Stimulated activated CD8-positive, alpha-beta memory T cell treated with anti-CD3 and anti-CD28 coated beads, Interleukin-4, amount 100 ng/mL, for 1 hour (primary cell): ENCODE measurements at places on chromosomes 13 and 19.
A peak's percentile ranks its signal among the peaks of the same experiment; 100 is the strongest.

- DNase-seq, result no peak
Observed at GRCh38 chr13:31591642-31592233, 147.6 kb upstream of the RXFP2 start.

DNA sequence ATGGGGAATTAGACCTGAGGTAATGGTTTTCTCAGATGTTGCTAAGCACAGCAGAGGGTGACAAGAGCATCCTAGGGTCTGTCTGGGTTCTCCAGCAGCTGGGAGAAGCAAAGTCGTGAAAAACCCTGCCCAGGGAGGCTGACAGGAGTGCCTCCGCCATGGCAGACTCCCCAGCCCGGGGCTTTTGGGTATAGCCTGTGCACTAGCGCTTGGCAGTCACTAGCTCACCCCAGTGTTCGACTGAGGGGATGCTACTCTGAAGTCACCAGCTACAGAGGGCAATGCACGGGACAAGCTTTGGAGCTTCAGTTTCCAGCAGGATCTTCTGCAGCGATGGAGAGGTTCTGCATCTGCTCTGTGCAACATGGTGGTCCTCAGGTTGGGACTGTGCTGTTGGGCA, 87.5 kb downstream of the ING1 start:
- no peak for DNase-seq

DNA sequence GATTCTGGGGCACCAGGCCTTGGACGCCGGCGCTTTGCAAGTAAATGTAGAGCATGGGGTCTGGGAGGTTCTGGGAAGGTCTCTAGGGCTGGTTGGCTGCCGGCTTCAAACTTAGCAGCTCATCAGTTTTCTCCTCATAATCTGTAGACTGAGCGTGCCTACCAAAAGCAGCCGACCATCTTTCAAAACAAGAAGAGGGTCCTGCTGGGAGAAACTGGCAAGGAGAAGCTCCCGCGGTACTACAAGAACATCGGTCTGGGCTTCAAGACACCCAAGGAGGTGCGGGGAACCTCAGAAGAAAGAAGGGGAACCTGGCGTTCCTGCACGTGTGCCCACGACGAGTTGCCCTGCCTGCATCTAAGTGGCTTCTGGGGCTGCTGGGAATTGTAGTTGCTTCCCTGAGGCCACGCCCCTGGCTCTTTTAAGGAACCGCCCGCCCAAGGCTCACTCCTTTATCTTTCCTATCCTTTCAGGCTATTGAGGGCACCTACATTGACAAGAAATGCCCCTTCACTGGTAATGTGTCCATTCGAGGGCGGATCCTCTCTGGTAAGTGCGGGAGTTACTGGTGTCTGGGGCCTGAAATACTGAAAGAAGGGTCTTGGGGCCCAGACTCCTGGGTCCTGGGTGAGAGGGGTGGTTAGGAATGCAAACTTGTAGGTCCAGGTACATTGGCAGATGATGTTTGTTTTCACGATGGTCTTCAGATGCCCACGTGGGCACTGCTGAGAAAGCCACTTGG, 984 bp downstream of the RPS11 start:
- DNase-seq, result no peak

DNA sequence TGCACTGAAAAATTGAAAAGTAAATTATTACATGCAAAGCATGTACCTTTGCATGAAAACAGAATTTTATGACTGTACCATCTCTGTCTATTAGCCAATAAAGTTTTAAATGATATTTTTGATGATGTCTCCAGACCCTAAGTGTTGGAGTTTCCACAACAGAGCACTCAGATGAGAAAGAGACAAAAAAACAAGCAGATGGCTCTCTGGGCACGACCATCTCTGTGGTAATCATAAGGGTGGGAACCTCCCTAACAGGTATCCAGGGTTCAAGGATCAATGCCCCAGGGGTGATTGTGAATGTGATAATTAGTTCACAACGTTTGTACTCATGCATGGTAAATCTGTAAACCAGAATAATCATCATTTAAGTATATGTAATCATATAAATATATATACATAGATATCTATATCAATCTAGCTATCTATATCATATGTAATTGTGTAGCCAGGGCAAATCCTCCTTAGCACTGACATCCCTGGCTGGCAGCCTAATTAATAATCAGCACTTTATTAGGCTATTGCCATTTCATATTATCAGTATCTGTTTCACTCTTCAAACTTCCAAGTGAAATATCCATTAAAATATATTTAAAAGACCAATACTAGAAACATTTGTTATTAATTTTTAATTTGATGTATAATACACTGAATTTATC, 41.2 kb upstream of the FAM124A start:
- DNase-seq, result no peak

DNA sequence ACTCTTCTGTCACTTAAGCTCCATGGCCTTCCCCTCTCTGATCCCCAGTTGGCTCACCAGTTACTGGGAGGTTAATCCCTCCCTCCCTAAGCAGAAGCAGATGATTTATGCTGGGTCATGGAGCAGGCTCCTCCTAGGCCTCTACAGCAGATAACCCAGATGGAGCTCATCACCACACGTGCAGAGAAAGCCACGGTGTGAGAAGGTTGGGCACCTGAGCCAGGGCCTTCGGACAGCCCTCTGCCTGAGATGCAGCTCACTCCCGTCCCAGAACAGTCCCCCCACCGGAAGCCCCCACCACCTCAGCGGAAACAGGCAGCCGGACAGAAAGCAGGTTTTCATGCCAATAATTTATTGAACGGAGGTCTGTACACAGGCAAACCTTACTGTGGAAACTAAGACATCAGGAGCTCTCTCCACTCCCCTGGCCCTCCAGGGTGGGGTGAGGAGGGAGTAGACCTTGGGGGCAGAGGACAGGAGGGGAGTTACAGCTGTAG, 9.8 kb downstream of the ZNF526 start:
- no peak for DNase-seq

DNA sequence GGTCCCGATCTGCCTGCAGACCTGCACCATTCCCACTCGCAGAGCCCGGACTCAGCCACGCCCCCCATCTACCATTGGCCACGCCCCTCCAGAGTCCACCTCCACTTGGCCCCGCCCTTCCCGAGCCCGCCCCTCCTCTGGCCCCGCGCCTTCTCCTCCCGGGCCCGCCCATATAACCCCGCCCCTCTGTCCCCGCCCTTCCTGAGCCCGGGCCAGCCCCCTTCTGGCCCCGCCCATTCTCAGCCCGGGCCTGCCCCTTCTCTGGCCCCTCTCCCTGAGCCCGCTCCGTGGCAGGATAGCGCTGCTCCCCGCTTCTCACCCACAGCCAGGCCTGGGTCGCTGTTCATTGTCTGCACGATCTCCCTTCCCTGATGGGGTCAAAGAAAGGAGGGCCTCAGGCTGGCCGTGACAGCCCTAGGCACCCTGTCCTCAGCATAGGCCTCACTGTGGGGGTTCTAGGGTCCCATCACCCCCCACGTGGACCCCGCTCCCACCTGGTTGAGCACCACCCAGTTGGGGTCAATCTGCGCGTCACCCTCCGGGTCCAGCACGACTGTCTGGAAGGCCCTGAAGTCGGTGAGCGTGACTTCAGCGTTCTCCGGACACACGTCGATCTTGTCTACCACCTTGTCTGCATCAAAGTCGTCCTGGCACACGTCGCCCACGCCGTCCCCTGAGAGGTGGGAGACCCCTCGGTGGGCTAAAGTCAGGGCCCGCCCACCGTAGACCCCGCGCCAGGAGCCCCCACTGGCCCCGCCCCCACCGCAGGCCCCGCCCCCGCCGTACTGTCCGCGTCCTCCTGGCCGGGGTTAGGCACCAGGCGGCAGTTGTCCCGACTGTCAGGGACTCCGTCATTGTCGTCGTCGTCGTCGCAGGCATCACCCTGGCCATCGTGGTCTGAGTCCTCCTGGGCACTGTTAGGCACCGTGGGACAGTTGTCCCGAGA, 5.7 kb downstream of the COMP start:
- DNase-seq, result peak; percentile 42

DNA sequence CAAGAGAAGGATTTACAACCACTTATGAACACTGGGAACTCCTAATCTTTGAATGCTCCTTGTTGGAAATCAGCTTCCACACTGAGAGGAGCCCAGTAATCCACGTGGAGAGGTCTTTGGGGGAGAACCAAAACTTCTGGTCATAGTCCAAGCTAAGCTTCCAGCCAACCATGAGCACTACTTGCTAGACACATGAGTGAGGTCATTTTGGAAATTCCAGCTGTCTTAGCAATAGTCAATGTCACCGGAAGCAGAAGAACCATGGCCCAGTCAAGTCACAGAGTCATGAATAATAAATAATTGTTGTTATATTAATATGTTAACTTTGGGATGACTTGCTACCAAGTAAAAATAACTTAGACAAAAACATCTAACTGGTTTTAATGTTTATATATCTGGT, 324.9 kb upstream of the SGCG start:
- no peak for DNase-seq

DNA sequence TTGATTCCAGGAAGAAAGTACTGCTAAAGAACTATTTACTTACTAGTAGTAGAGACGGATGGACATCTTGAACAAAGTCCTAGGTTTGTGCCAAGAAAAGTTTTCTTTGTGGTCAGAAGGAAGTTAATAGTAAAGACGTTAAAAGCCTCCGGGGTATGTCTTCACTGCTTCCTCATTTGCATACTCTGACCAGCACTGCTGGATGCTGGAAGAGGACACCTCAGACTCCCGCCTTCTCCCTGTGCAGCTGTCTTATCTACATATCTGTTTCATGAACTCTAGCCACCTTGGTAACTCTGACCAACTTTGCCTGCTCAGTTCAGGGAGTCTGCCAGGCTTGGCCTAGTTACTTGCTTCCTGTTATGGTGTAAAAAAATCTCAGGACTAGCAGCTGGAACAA, 1109.1 kb upstream of the MIR17HG start:
- no peak for DNase-seq

- no peak for DNase-seq
Observed at GRCh38 chr13:87235621-87236020, 435.6 kb upstream of the SLITRK5 start.

DNA sequence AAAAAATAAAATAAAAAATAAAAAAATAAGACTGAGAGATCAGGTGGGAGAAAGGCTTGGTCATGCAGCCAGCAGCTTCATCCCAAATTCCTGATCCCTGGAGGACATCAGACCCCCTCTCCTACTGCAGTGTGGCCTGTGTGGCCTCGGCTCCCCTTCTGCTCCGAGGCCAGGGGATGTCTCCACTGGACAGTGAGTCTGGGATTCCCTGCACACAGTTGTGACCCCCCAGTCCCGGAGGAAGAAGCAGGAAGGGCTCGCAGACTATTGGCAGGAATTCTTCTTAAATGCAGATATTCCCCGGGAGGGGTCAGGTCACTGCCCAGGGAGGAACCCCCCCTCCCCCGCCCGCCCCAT, 41.9 kb downstream of the ZNF627 start:
- DNase-seq, result no peak

DNA sequence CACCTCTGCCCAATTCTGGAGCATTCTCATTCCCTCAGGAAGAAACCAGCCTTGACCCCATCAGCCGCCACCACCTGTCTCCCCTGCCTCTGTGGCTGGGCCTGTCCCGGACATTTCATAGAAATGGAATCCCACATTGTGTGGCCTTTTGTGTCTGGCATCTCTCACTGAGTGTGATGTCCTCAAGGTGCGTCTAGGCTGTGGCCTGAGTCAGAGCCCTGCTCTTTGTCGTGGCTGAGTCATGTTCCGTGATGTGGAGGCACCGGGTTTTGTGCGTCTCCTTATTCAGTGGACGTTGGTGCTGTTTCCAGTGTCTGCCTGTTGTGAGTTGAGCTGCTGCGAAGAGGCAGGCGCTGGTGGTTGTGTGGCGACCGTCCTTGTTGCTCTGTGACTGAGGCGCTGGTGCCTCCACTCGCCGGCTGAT, 3.5 kb downstream of the FZR1 start:
- DNase-seq, result no peak

GRCh38 chr19:10544753-10545251, 1.1 kb downstream of the ATG4D start:
- no peak for DNase-seq

DNA sequence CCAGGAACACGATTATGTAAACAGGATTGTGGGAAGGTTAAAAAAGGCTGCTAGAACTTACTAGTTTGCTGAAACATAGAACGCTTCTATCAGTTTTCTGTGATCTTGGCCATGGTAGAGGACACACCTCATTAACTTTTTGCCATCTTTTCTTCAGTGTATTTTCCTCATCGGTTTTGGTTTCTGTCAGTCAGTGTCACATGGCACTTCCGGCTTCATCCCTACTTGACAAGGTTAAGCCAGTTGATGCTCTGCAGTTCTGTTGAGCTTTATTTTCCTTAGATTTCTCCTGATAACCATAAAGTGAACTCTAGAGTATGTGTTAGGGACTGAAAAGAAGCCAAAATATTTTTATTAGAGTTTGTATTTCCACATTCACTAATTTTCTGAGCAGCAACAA, 147.5 kb downstream of the NDFIP2 start:
- no peak for DNase-seq

GRCh38 chr13:46509981-46510380, 43.0 kb upstream of the LRCH1 start:
- DNase-seq, result no peak

DNA sequence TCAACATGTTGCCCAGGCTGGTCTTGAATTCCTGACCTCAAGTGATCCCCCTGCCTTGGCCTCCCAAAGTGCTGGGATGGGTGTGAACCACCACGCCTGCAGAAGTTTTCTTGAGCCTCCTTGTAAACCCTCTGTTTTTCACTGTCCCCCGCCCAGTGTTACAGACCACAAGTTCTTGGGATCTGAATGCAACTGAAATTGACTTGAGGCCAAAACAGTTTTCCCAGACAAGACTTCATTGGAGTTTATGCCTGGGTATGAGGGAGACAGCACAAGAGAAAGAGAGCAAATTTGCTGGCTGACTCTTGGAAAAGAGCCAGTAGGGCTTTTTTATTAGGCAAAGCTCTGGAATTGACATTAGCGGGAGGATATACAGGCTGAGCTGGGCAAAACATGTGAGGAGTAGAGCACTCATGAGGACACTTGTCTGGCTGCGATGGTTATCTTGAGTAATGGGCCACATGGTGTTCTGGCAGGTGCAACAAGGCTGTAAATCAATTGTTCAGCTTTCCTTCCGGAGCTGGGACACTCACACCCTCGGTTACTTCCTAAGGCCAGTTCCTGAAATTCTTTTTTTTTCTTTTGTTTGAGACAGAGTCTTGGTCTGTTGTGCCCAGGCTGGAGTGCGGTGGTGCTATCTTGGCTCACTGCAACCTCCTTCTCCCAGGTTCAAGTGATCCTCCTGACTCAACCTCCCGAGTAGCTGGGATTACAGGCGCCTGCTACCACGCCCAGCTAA, 12.7 kb upstream of the HNRNPL start:
- DNase-seq, result no peak

GRCh38 chr19:4115050-4115817, 8.7 kb downstream of the MAP2K2 start:
- DNase-seq, result peak; percentile 45

DNA sequence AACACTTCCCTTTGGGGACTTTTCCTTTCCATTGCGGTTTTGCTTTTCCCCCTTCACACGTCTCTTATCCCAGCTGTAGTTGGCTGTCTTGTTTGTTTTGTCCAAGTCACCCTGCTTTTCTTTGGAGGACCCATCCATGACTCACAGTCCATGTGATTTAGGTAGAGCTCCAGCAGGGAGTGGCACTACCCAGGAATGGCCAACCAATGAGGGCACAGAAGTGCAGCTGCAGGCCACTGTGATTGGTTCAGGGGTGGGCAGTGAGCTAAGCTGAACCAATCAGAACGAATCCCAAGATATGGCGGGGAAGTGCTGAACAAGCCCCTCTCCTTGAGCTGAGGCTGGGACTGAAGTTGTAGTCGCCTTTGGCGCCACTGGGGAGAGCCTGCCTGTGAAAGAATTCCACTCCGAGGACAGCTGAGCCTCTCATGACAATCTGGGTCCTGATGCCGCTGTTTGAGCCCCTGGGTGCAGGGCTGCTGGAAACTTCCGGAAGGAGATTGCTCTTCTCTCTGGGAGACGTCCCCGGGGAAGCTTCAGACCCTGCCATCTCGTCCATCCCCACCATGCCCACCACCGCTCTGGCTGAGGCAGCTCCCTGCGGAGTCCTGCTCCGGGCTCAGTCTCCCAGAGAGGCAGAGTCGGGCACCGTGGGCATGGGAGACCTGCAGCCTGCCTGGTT, 62.9 kb upstream of the URI1 start:
- DNase-seq, result no peak
